Activated naive CD8-positive, alpha-beta T cell treated with anti-CD3 and anti-CD28 coated beads for 36 hours (primary cell): ENCODE measurements at places on chromosomes 5 and 9.

GRCh38 chr5:108521011-108521700 lies 139.3 kb upstream of the FBXL17 start:
- no peak for DNase-seq

GRCh38 chr5:73624888-73625287 lies 1.1 kb upstream of the ARHGEF28 start:
- no peak for DNase-seq

GRCh38 chr9:113137196-113138168 lies 13.3 kb upstream of the SLC31A2 start:
- DNase-seq: no peak

- DNase-seq: no peak
These were observed 32.4 kb upstream of the CKS2 start for GRCh38 chr9:89278551-89278950.

- no peak for DNase-seq
These were observed 6.3 kb downstream of the PCDH1 start for GRCh38 chr5:141871870-141872269.

DNA sequence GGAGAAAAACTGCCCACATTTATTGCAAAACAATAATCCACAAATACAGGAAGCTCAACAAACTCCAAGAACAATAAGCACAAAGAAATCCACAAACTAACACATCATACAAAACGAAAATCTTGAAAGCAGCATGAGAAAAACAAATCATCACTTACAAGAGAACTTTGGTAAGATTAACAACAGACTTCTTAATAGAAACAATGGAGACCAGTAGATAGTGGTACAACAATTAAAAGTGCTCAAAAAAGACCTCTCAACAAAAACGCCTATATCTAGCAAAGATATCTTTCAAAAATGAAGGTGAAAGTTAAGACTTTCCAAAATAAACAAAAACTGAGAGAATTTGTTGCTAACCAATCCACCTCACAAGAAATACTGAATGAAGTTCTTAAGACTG lies 38.4 kb downstream of the CDKL3 start:
- no peak for DNase-seq

- no peak for DNase-seq
These were observed 28.9 kb downstream of the CERT1 start for GRCh38 chr5:75482482-75482881.

DNA sequence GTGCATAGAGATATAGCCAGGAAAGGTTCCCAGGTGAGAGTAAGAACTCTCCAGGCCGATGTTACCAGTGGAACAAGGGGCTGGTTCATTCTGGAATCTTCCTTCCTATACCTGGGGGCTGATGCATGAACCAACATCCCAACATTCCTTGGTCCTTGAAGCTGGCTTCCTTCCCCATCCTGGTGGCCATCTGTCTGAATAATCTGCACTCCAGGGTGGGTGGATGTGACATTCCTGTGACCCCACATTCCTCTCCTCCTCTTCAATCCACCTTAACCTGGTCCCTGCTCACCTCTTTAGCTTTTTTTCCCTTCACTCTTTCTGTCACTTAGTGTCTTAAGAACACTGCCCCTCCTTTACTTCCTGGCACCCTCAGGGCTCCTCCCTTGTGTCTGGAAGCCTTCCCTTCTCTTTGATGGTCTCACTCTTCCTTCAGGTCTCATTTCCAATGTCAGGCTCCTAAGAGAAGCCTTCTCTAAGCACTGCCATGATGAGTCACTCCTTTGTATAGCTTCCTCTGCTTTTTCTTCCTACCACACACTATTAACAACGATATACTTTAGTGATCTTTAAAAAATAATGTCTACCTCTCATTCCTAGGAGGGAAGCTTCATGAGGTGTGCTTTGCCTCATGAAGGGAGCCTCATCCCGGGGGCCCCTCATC lies 80.3 kb downstream of the BOD1 start:
- no peak for DNase-seq

- no peak for DNase-seq
These were observed 1.9 kb downstream of the FGF1 start for GRCh38 chr5:142683881-142684505.

DNA sequence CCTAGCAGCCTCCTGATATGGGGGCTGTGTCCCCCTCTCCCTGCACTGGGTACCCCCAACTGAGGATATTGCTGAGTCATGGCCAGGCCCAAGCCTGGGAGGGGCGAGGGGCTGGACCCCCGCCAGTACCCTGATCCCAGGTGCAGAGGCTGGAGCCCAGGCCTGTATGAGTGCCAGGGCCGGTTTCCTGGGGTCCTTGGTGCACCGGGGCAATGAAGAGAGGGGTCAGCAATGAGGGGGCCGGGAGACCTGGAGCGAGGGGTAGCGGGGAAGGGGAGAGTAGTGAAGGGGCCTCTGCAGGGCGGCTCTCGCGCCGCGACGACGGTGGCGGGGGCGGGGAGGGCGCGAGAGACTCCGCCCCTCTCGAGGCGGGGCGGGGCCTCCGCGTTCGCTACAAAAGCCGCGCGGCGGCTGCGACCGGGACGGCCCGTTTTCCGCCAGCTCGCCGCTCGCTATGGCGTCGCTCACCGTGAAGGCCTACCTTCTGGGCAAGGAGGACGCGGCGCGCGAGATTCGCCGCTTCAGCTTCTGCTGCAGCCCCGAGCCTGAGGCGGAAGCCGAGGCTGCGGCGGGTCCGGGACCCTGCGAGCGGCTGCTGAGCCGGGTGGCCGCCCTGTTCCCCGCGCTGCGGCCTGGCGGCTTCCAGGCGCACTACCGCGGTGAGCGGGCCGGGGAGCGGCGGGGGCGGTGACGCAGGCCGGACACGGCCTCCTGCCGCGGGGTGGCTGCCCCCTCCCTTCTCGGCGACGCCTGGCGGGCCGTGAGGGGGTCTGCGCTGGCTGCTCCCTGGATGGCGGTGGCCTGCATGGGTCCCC lies at the start of gene SQSTM1:
Gene SQSTM1, plus strand, starts transcription at position 423 of the 815 bp plus-strand sequence. Its CDS starts 32 bp downstream, at position 455.
- peak; percentile 85 for DNase-seq

- no peak for DNase-seq
These were observed 341.8 kb downstream of the ASTN2 start for GRCh38 chr9:117073071-117073470.

DNA sequence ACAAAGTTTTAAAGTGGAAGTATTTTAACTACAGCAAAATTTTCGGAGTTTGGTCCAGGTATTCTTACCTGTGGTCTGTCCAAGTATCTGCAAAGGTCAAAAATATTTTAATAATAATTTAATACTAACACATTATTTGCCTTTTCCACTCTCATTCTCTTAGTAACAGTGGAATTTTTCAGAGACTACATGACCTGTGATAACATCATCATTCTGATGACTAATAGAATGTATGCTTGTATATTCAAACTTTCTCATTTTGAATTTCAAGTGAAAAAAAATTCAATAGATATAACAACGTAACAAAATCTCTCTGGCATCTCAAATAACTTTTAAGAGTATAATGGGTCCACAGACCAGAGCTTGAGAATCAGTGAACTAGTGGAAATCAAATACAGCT lies 78.3 kb downstream of the FBXL17 start:
- no peak for DNase-seq

DNA sequence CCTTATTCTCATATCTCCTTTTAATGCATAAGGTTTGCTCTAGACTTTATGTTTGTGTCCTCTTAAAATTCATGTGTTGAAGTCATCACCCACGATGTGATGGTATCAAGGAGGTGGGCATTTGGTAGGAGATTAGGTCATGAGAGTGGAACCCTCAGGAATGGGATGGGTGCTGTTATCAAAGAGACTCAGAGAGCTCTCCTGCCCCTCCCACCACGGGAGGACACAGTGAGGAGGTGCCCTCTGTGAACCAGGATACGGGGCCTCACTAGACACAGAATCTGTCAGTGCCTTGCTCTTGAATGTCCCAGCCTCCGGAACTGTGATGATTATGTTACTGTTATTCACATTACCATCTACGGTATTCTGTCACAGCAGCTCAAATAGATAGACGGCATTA lies 359.0 kb downstream of the IRX1 start:
- no peak for DNase-seq

DNA sequence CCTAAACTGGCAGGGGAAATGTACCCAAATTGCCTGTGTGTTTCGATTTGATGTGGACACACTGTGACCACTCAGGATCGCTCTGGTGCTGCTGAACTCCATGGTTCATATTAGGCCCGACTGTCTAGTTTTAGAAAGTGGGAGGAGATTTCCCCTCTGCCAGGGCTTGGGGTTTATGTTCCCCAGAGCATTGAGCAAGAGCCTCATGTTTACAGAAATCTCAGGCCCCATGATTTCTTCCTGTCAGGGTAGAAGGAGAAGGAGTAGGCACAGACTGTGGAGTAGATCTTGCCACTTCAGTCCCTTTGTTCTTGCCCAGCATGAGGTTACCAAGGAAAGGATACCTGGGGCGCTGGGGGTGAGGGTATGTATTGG lies 40.8 kb upstream of the GLRX start:
- DNase-seq: no peak

DNA sequence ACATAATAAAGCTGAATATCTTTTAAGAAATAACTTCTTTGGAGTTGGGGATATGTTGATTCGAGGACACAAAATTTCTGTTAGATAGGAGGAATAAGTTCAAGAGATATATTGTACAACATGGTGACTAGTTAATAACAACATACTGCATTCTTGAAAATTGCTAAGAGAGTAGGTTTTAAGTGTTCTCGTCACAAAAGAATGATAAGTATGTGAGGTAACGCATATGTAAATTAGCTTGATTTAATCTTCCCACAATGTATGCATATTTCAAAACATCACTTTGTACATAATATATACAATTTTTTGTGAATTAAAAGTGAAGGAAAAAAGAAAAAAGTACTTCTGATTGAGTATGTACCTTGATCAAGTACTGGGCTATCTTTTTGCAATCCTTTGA lies 428.0 kb upstream of the TRPC7 start:
- no peak for DNase-seq

- DNase-seq: no peak
These were observed 37.7 kb upstream of the ALDH1A1 start for GRCh38 chr9:72990397-72991182.

DNA sequence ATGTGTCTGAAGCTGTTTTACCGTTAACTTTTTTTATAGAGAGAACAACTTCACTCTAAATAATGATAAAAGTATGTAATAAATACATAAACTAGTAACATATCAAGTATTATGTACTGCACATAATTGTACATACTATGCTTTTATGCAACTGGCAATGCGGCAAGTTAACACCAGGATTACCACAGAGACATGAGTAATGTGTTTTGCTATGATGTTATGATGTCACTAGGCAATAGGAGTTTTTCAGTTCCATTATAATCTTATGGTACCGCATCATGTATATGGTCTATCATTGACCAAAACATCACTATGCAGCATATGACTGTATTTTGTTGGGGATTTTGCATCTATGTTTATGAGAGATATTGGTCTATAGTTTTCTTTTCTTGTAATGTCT lies 326.4 kb upstream of the TARS1 start:
- no peak for DNase-seq

GRCh38 chr9:33184963-33185362 lies 17.8 kb upstream of the B4GALT1 start:
- no peak for DNase-seq

- no peak for DNase-seq
These were observed 403.0 kb downstream of the GADD45G start for GRCh38 chr9:90007516-90008440.

DNA sequence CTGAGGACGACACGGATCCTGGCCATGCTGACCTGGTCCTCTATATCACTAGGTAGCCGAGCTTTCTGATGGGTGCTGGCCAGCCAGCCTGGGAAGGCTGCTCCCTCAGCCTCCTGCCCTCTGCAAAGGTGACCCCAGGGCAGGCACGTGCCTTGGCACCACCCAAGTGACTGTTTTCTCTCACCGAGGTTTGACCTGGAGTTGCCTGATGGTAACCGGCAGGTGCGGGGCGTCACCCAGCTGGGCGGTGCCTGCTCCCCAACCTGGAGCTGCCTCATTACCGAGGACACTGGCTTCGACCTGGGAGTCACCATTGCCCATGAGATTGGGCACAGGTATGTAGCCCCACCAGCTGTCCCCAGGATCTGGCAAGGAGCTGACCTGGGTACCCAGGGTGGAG lies 3.8 kb downstream of the ADAMTS13 start:
- DNase-seq: no peak

DNA sequence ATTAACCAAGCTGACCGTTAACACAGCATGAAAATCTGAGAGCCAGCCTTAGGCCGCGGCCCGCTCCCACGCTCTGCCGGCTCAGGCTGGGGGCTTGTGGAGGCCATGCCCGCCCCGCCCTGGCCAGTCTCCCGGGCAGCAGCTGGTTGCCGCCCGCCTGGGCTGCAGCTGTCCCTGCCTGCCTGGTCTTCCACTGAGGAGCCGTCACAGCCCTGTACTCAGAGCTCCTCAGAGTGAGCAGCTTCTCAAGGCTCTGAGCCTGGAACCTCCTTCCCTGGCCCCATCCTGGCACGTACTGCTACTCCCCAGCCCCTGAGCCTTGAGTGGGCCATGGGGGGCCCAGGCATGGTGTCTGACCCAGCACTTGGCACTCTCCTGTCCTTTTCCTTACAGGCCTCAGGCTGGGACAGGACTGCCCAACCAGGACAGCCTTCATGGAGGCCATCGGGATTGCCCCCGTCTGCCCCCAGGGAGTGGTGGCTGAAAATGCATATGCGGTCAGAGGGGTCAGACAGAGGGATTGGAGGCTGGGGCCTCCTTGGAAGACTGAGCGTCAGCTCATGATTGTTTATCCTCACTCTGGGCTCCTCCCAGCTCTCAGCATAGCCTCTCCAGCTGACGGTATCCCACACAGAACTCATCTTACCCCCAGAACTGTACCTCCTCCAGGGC lies 11.9 kb downstream of the FGFR4 start:
- DNase-seq: no peak

- no peak for DNase-seq
These were observed 27.7 kb downstream of the SKP1 start for GRCh38 chr5:134148986-134149539.

DNA sequence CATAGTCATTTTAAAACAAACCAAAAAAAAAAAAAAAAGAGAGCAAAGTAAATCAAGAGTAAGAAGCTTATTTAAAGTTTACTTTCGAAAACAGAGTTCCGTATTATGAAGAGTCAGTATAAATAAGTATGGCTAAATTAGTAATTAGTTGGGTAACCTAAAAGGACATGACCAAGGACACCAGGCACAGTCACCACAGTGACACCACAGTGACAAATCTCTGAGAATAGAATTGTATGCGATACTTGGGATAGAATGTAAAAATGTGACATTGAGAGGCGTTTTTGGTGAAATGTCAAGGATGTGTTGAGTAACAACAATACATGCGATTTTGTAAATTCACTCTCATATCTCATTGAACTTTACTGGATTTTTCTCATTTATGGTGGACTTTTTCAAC lies 150.9 kb upstream of the SPEF2 start:
- DNase-seq: no peak

DNA sequence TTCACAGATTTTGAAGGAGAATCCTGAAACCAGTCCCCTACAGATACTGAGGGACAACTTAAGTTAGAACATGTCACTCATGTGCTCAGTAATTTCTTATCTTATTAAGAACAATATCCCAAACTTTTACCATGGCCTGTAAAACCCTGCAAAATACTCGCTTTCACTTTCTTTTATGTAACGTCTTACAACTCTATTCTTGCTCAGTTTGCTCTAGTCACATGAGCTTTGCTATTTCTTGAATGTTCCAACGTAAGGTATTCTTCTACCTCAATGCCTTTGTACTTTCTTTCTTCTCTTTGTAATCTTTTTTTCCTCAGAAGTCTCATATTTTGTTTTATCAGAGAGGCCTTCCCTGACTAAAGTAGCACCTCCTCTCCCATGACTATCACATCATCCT lies 14.1 kb downstream of the TMEM38B start:
- DNase-seq: no peak

- DNase-seq: no peak
These were observed 366.2 kb upstream of the PDE4D start for GRCh38 chr5:60259730-60260129.

GRCh38 chr5:170306381-170306831 lies 8.8 kb upstream of the LCP2 start:
- DNase-seq: no peak
